Posterior cingulate gyrus (tissue), 11 donors: ENCODE measurements at places on chromosomes 11 and 22.

DNA sequence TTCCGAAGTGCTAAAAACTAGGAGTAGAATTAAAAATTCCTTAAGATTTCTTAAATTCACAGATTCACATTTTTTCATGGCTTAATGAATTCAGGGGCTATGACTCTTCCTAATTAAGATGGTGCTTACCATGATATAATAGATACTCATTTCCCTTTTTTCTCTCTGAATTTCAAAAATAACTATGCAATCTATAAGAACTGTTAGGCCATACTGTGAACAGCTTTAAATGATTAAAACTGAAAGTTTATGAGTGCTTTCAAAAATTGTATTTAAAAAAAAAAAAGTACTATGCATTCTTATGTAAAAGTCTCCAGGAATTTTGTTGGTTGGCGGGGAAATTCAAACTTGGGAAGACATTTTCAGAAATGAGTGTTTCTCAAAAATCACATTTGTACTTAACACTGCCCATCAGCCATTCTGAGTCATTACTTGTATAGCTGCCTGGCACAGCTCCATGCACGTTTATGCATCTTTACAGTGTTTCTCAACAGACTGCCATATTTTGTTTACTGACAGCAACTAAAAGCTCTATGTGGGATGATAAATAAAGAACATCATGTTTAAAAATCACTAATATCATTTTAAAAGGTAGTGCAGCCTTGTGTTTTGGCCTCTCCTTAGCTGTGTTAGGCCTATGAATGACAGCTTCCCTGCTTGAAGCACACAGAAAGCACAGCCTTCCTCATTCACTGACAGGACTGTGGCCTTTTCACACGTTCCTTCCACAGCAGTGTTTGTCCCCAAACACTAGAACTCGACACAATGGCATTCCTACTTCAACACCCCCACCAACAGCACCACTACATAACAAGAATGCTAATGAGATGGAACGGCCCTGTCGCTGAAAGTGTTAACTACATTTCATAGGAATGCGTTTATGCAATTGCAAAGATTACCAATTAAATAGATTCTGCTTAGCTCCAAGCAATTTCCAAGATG is 131.4 kb downstream of the DCDC1 start:
- DNase-seq: no peak

GRCh38 chr22:27224485-27225374 is 567.3 kb downstream of the MIAT start:
- DNase-seq: no peak

DNA sequence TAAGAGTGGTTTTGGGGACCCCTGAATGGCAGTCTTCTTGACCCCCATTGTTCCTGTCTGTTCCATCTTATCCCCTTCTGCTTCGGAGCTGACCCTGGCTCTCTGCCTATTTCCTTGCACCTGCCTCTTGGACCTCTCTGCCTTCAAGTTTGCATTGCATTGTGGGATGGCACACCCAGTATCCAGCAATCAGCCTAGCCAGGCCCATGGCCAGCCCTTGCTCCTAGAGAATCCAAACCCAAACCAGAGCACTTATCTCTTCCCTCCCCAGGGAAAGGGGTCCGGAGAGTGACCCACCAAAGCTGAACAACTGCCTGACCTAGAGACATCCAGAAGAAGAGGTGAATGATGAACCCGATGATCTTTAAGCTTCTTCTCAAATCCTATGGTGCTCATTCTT is 607.3 kb upstream of the CADM1 start:
- no peak for DNase-seq

DNA sequence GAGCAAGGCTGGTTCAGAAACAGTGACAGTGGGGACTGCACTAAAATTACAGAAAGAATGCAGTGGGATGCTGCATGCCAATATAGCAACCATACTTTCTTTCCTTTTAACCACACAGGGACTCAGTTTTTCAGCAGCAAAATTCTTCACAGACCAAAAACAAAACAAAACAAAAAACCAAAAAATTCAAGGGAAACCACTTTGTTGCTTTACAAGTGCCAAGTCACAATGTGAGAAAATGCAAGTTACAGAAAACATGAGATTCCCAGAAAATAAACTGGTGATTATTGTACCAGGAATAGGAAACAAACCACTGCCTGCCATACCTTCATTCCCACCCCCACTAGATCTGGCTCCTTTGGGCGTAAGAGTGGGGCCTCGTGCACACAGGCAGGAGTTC is 52.6 kb downstream of the TENM4 start:
- no peak for DNase-seq

- no peak for DNase-seq
These were observed 108.5 kb downstream of the PHF21B start for GRCh38 chr22:44901301-44901700.

DNA sequence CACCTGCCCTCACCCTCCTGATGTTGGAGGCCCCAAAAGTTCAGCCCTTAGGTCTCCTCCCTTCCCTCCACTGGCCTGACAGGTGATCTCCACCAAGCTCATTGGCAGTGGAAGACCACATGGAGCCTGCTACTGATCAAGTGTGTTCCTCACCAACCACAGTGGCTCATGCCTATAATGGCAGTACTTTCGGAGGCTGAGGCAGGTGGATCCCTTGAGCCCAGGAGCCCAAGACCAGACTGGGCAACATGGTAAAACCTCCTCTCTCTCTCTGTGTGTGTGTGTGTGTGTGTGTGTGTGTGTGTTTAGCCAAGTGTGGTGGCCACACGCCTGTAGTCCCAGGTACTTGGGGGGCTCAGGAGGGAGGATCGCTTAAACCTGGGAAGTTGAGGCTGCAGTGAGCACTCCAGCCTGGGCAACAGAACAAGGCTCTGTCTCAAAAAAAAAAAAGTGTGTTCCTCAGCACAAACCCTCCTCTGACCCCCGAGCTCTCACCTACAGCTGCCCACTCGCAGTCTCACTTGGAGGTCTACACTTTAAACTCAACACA is 4.3 kb upstream of the YPEL1 start:
- no peak for DNase-seq

GRCh38 chr11:75563978-75564552 is 2.0 kb downstream of the SERPINH1 start:
- DNase-seq: no peak

GRCh38 chr11:12901272-12901671 is 107.8 kb upstream of the RASSF10 start:
- DNase-seq: no peak

DNA sequence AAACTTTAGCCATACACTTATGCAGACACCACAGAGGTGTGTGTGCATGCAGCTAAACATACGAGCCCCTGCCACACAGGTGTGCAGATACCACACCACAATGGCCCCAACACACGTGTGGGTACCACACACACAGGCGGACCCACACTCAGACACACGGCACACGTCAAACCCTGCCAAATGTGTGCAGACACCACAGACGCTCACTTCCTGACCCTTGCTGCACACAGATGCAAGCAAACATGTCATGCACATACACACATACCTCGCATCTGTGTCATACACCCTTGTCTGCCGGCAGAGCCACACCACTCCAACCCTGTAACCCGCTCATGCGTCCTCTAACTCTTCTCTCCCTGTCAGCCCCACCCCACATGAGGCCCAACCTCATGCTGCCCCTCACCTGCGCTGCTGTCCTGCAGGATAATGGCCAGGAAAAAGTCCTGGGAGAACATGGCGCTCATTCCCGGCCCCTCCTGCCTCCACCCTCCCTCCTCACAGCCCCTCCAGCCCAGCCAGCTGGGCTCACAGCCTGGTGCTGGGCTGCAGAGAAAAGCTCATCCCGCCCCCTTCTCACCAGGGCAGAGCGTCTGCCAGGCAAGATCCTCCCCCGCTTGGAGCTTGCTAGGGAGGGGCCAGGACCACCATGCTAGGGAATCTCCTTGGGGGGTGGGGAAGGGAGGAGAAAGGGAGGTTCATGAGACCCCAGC is 14.2 kb downstream of the SMPD1 start:
- no peak for DNase-seq

- no peak for DNase-seq
These were observed 26.9 kb downstream of the B3GAT1 start for GRCh38 chr11:134385171-134385570.

DNA sequence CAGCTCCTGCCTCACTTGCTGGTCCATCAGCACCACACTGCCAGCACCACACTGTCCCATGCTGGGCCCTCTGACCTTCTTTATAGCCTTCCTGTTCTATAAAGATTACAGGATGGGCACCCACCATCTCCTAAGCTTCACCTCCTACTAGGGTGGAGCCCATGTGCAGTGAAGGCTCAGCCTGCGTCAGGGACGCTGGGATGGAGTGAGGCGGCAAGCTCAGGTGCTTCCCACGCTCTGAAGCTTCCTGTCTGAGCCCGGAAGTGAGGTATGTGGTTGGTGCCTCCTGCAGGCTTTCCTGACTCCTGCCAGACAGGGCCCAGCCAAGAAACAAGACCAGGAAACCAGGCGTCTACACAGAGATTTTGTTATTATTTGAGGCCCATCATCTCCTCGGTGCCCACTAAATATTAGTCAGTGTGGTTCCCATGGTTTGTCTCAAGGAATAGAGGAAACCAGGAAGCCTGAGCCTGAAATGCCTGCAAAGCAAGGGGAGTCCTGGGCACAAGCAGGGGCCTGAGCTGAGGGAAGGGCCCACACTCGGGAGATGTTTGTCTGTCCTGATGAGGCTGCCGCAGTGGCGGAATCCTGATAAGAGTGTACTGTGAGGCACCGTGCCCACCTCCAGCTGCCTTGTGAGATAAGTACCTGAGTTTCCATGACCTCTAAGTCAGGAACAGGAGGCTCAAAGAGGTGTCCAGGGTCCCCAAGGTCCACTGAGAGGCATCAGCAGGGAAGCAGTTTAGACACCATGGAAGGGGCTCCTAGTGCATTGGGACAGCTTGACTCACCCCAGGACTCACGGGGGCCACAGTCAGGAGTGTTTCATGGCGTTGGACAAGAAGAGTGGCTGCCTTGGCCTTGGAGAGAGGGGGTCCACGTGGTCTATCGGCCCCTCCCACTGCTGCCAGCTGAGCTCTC is 22.0 kb downstream of the RSPH14 start:
- peak; percentile 2 for DNase-seq

DNA sequence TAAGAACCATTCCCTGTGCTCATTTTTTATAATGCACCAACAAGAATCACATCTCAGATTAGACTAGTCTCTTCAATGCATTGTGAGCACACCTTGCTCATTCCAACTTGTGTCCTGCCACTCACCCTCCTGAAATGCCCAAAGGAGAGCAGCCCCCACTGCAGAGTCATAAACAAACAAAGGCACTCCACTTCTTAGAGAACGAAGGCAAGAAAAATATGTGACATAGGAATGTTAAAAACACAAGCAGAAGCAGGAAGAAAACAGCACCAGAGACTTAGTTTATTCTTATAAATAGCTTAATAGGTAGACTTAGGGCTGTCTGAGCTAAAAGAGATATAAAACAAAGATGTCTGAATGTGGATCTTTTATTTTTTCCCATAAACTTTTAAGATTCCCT is 57.2 kb downstream of the GUCY1A2 start:
- DNase-seq: no peak

DNA sequence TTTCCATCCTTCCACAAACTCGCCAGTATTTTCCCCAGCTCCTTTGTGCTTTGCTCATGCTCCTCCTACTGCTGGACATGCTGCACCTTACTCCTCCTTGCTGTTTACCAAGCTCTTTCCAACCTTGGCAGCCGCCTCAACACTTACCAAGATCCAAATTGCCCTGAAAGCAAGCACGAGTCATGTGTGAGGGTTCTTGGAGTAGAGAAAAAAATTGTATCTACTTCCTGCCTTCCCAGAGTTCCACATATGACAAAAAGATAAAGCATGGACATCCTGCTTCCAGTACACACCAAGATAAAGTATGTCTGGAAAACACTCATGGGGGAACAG is 767.5 kb downstream of the NTM start:
- DNase-seq: no peak

DNA sequence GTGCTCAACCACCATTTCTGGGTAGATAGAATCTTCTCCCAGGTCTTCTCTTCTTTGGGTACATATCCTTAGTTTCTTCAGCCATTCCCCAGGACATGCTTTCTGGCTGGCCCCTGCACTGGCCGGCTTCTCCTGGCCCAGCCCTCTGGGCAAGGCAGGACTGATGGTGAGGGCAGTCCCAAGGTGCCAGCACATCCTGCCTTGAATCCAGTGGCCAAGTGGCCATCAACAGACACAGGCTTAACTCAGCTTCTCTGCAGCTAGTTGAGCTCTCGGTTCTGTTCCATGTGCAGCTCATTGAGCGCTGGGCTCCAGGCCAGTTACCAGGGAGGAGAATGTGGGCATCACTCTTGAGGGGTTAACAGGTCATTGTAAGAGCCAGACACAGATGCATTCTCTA is 17.6 kb downstream of the SMIM38 start:
- DNase-seq: no peak

DNA sequence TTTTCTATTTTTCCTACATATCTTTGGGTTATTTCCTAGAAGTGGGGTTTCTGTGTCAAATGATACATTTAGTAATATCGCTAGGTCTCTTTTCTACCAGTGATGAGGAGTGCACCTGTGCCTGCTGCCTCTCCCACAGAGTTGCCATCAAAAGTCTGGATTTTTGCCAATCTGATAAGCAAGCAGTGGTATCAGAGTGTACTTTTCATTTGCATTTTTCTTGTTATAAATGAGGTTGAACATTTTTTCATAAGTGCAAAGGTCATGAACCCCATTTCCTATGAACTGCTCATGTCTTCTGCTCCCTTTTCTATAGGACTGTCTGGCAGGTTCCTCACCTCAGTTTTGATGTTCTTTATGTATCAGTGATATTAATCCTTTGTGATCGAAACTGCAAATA is 1.7 kb downstream of the TRPM5 start:
- DNase-seq: no peak
